H1 (cell line): ENCODE measurements at places on chromosomes 4 and X. TPM values are rescaled to one million over a fixed set of nuclear protein-coding genes. Genes with fewer than 3 reads are reported as not detected.

DNA sequence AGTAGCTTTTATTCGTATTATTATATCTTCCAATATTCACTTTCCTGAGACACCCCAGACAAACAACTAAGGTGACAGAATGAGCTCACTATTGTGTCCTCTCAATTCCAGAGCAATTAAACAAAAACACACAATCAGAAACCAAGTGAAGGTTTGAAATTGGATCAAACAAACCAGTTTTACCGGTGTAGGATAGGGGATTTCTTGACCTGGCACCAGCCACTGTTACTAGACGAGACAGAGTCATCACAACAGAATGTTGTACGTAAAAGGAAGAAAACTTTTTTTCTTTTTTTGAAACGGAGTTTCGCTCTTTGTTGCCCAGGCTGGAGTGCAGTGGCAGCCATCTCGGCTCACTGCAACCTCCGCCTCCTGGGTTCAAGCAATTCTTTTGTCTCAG lies 43.7 kb downstream of the LDOC1 start:
- DNase-seq: no peak

Gene SMARCA1
- total RNA-seq: 54.4 and 55.8 TPM in 2 replicates

DNA sequence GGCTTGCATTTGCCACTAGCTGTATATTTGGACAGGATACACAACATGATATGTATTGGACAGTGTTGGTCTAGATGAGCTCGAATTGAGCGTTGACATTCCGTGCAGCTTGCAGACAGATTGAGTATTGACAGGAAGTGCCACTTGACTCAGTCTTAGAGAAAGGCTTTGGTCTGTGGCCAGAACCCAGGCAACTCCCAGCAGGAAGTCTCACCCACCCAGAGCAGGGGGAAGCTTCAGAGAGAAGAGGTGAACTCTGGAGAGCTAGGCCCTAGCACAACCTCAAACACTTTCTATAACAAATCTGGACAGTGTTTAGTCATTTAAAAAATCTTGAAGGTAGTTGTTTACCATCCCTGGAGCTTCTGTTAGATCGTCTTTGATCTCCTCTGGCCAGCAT lies 280.5 kb downstream of the FBXW7 start:
- DNase-seq: no peak

Gene RTL3
- total RNA-seq: not detected in 2 replicates

Gene TMSB15A
- 84.1 and 87.6 TPM in 2 replicates for total RNA-seq

- DNase-seq: no peak
Observed at GRCh38 chr4:81826335-81826734, 354.6 kb upstream of the RASGEF1B start.
